ENCODE measurements at places on chromosomes 2 and 18.
A peak's percentile ranks its signal among the peaks of the same experiment; 100 is the strongest.

DNA sequence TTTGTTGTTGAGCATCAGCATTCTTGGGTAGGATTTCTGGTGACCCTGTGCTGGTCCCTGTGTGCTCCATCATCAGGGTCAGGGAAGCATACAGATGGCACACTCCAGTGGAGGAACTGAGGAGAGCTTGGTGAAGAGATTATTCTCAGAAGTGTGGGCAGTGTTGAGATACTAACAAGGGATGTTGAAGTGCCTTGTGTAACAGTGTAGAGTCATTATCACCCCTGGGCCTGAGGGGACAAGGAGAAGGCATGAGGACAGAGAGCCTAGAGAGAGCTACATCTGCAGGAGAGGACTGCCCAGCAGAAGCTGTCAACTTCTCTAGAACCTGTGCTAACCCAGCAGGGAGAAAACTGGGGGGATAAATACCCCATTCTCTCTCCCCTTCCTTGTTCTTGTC, 189.0 kb downstream of the PLCL1 start:
- DNase-seq: no peak

DNA sequence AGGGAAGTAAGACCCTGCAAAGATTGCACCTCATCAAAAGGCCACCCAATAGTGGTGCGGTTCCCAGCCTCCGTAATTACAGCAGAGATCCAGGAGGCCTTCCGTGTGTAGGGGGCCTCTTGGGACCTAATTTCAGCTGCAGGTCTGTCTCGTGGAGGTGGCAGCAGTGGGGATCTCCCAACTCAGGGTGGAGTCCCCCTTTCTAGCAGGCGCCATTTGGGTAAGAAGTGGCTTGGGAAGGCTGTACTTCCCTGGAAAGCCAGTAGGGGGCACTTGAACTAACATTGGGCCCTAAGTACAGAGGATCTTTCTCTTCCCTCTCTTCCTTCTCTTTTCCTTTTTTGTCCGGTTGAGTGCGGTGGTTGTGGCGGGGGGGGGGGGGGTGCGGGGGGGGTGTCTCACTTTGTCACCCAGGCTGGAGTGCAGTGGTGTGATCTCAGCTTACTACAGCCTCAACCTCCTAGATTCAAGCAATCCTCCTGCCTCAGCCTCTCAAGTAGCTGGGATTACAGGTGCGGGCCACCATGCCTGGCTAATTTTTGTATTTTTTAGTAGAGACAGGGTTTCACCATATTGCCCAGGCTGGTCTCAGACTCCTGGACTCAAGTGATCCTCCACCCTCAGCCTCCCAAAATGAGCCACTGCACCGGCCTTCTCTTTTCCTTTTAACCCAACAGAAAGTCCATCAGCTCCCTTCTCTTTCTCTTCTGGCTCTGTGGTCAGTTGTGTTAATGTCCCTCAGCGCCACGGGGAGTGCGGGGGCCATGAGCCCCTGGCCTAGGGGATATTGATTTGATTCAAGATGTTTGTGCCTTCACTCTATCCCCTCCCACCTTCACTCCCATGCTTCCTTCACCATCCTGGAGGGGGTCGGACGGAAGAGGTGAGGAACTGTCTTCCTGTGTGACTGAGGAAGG, 32.0 kb downstream of the CENPO start:
- DNase-seq: no peak

- DNase-seq: no peak
Measured at GRCh38 chr2:39563572-39563971, 102.1 kb upstream of the TMEM178A start.

DNA sequence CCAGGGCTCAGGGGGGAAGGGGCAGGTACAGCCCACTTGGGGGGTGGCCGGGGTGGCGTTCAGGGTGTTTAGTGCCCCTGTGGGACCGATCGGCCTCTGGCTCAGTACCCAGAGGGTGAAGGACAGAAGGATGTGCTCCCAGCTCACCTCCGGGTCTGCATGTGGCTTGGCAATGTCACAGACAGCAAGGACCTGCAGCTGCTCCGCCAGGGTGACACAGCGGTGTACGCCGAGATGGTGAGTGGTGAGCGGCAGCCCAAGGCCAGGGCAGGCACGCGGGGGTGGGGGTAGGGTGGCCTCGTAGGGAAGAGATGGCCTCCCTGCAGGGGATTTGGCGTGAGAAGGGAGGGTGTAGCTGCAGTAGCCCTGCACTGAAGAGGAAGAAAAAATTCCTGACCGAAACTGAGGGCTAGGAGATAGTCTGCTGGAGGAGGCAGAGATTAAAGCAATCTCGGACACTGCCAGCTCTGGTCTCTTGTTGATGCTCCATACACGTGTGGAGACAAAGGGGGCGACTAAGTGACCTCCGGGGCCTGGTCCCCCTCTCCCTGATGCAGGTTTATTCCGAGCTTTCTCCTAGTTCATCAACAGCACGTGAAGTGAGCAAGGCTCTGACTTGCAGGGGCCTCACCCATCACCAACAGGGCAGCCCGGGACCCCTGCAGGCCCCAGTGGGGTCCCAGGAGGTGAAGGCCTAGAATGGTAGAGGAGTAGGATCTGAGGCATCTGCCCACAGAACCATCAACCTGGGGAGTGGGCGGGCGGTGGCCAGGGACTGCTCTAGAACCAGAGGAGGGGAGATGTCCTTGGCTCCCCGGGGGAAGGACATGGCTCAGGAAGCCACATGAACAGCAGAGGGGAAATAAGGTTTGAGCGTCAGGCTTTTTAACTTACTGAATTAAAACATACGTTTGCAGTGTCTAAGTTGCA, 45.4 kb downstream of the FER1L5 start:
- no peak for DNase-seq

DNA sequence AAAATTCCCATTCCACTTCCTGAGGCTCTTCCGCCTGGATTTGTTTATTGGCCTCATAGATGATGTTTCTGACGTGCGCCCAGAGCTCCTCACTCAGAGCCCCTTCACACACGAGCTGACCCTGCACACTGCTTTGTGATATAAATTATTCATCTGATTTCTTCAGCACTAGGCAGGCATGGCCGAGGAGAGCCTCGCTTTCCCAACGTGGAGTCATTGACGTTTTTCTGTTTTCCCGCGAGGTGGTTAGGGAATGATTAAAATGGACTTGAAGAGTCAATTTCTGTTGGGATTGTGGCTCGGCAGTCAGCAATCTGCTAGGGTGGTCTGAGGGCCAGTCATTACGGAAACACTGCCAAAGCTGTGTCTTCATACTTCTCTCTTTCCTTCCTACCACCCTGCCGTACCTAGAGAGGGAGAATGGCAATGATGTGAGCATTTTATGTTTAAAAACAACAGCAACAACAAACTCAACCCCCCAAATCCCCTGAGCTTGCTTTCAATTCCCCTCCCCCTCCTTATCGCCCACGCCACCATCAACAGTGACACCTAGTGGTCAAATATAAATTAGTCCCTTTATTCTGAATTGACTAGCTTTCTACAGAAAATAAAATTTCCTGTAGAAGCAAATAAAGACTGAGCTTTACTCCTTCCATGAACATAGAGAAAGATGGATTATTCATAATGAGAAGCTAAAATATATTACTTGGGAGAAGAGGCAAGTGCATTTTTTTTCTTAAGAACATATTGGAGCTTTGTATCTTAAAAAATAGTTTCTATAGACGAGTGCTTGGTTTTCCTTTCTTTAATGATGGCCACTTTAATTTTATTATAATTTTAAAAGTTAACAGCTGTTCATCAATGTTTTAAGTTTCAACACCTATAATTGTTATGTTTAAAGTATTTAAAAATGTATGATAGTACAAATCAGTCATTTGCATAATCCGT, 285.1 kb downstream of the MTX2 start:
- DNase-seq: peak; percentile 46

DNA sequence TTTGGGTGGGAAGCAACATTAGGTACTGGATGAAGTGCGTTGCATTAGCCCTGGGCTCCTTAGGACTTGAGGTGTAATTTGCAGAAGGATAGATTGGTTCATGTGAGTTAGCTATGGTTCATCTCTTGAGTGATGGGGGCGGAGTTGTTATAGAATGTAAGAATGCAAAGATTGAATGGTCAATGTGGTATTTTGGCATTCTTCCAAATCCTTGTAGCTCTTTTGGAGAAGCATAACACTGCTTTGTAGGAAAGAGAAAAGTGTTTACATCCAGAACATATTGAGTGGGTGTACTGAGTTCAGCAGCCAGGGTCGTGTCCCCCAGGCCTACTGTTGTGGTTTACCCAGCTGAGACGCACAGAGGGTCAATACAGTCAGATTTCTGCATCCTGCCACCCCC, 173.5 kb downstream of the FMNL2 start:
- DNase-seq: no peak

GRCh38 chr2:96699021-96699420, 40.8 kb downstream of the LMAN2L start:
- DNase-seq: no peak

- DNase-seq: no peak
Measured at GRCh38 chr2:177606636-177607035, 214.1 kb downstream of the AGPS start.

GRCh38 chr18:76569644-76570419, 74.8 kb upstream of the ZNF516 start:
- DNase-seq: no peak
